Stromal cell of bone marrow (primary cell): ENCODE measurements at places on chromosomes 3 and 15.

GRCh38 chr15:42218953-42219592 lies 11.0 kb upstream of the VPS39 start:
- no peak for DNase-seq

DNA sequence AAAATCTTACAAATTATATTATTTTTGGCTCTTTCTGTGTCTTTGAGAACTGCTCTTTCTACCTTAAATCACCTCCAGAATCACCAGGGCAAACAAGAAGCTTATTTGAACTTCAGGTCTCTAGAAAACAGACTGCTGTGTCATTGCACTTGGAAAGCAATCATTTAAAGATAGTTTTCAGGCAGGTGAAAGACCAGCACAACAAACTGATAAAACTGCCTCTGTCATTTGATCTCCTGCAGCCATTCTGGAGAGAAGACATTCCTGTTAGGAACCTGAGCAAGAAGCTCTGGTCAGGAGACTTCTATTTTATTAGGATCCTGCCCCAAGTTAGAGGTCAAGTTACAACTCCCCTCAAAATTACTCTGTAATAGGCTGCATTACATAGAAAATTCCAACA lies 50.7 kb upstream of the AP4E1 start:
- DNase-seq, result no peak

DNA sequence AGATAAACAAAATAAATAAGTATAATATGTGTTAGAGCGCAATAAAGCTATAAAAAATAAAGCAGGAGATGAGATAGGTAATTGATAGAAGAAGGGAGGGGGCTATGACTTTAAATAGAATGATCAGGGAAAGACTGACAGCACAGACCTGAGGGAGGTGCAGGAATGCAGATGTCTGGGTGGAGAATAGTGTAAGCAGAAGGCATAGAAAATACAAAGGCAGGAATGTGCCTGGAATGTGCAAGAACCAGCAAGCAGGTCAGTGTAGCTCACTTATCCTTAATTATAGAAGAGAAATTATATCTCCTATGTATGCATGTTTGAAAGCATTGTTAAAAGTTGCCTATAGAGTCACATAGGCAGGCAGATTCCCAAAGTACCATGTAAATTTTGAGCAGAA lies 239.4 kb upstream of the SOX14 start:
- no peak for DNase-seq

DNA sequence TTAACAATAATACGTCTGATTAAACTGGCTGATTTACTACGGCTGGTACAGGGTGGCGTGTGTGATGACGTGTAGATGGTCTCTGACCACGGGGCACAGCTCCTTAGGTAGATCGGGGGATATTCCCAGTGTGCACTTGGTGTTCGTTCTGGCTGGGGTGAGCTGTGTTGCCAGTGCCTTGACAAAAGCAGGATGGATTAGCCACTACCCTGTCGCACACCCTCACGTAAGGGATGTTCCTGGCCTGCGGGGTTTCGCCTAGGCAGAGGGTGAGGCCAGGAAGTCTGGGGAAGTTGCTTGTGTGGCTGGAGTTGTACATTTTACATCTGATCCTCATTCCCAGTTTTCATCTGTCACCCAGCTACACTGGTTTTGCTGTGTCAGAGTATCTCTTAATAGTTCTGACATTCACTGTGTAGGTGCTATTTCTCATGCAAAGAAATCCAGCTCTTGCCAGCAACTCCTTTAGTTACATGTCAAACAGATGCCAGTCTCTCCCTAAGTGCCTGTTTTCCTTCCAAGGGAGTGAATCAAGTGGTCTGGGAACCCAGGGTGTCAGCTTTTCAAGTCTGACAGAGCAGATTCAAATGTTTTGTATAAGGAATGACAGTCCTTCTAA lies 66.1 kb upstream of the CCR4 start:
- no peak for DNase-seq

- DNase-seq, result no peak
Measured at GRCh38 chr3:118988198-118989130, 46.2 kb downstream of the IGSF11 start.

DNA sequence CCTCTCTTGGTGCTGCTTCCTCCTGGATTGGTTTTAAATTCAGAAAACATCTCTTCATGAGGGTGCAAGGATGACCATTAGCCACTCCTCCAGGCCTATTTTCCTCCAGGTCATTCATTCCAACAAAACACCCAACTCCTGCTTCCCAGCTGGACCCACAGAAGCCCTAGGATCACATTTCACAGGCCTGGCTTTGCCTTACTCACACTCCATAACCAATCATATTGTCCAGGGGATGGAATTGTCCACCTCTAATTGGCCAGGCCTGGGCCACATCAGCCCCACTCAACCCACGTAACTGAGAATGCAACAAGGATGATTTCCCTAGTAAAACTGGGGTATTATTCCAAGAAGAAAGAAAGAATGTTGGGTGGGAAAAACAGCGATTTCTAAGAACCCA lies 616.7 kb upstream of the SUCLG2 start:
- DNase-seq, result no peak
